ENCODE measurements at places on chromosomes 16 and 17.

GRCh38 chr17:9356488-9356911 is 219.1 kb downstream of the STX8 start:
- DNase-seq: no peak

DNA sequence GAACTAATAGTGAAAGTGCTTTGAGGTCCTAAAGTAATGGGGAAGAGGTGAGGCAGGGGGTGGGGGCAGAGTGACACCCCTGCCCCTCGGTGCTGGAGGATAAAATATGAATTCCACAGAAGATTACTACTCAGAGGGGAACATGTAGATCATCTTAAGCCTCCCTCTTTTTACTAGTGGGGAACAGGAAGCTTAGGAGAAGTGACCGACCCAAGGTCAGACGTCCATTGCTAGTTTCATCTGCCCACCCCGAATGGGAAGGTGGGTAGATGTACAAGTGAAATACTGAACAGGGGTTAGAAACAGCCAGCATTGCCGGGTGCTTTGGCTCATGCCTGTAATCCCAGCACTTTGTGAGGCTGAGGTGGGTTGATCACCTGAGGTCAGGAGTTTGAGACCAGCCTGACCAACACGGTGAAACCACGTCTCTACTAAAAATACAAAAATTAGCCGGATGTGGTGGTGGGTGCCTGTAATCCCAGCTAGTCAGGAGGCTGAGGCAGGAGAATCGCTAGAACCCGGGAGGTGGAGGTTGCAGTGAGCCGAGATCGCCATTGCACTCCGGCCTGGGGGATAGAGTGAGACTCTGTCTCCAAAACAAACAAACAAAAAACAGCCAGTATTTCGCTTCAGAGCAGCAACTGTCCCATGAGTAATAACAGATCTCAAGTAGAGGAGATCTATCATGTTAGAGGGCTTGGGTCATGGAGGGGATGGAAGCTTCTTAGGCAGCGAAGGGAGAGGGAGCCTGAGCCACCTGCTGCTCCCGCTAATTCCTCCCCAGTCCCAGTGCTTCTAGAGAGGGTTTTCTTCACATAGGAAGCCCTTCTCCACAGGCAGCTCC is 1.2 kb upstream of the NR1D1 start:
- no peak for DNase-seq

- no peak for DNase-seq
Observed at GRCh38 chr17:72177738-72178137, 56.9 kb downstream of the SOX9 start.

GRCh38 chr17:14334276-14334840 is 33.5 kb downstream of the HS3ST3B1 start:
- DNase-seq: no peak

DNA sequence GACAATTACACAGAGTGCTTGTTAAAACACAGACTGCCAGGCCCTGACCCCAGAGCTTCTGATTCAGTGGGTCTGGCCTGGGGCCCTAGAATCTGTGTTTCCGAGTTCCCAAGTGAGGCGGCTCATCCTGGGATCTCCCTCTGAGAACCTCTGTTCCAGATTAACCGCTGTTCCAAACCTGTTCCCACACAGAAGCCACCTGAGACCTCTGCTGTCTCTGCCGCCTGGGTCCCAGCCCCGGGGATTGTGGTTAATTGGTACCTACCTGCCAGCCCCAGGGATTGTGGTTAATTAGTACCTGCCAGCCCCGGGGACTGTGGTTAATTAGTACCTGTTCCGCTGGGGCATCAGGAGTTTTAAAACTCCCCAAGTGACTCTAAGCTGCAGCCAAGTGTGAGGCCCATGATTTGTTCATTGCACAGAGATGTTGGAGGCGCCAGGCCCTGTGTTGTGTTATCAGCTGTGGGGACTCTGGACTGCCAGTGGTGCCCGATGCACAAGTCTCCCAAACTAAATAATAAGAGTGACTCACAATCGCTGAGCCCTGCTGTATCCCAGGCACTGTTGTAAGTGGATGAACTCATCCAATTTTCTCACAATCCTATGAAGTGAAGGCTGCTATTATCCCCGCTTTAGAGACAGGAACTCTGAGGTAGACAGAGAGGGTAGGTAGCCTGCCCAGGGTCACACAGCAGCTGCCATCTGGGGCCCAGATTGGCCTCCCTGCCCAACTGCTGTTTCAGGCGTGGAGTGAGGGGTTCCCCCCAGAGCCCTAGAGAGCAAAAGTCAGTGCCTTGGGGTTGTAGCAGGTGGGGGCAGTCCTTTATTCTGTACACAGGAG is 219.7 kb downstream of the IRF8 start:
- peak; percentile 24 for DNase-seq

GRCh38 chr17:4365628-4366326 is 698 bp downstream of the UBE2G1 start:
- DNase-seq: no peak

GRCh38 chr17:64084940-64085649 is 44.8 kb downstream of the ERN1 start:
- no peak for DNase-seq

GRCh38 chr16:78220571-78220970 is 121.1 kb downstream of the WWOX start:
- DNase-seq: no peak

GRCh38 chr17:79595471-79595870 is 15.4 kb downstream of the RBFOX3 start:
- no peak for DNase-seq

DNA sequence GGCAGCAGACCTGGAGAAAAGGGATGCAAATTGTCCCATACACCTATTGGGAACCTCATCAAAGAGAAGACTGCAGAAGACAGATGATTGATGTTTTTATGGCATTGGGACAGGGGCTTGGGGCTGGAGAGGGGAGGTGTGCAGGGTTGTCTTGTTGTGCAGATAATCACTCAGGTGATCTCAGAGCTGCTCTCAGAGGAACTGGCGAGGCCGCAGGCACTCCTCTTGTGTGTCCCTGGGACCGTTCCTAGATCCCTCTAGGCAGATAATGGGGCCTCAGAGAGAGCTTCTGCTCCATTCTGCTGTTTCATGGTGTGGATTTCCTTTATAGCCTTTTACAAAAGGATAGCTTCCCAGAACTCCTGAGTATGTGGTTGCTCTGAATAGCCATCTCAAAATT is 1.6 kb downstream of the RNF213 start:
- DNase-seq: no peak

DNA sequence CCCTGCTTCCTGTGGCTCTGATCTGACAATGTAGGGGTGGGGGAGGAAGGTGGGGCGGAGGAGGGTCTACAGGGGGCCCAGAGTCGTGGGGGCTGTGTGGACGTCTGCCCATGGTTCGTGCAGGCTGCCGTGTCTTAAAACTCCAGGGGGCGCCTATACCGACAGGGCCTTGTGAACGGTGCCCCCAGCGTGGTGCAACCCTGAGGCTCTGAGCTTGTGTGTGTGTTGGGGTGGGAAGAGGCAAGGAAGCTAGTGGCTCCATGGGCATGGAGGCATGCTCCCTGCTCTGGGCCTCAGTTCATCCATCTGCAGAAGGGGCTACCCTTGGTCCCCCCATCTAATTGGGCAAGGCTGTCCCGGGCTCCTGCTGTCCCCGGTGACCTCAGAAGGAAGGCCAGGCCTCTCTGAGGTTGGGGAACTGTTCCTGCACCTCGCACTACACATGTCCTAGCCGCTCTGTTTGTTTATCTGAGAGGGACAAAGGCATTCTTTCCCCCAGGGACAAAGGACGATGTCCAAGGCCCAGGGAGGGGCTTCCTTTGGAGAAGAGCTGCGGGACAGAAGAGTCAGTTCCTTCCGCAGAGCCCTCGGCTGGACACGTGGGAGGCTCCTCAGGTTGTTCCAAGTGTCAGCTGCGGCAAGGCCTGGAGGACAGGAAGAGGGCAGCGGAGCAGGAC is 13.5 kb downstream of the CA4 start:
- no peak for DNase-seq

GRCh38 chr16:81403601-81404391 is 40.8 kb upstream of the CMIP start:
- peak; percentile 59 for DNase-seq

- DNase-seq: peak; percentile 61
Observed at GRCh38 chr16:83899272-83899897, 470 bp downstream of the MLYCD start.

GRCh38 chr17:945672-946071 is 33.9 kb downstream of the NXN start:
- DNase-seq: no peak

DNA sequence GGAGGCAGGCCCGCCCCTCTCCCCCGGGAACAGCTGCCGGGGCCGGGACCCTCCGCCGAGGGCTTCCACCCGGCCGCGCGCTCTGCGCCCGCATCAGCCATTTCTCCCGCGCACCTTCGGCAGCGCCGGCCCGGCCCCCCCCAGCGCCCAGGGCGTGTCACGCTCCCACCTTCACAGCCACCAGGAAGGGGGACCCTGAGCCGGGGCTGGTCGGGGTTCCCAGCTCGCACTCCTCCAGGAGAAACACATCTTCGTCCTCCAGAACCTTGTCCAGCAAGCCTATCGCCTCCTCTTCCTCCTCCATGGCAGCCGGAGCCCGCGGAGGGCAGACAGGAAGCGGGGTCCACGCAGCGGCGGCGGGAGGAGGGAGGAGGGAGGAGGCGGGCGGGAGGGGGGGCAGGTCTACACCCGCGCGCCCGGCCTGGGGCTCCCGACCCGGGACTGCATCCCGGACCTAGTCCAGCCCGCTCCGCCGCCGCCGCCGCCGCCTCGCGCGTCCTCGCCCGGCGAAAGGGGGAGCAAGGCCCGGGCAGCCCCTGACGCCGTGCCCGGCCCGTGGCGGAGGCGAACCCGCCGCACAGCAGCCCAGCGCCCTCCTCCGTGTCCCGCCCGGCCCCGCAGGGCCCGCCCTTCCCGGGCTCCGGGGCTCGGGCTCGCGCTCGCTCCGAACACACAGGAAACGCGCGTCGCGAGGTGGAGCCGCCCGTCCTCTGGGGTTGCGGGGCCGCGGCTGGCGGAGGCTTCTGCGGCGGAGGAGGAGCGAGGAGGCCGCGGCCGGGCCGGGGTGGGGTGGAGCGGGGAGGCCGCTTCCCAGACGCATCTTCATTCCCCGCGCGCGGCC is 70.8 kb downstream of the ABR start:
- peak; percentile 59 for DNase-seq

DNA sequence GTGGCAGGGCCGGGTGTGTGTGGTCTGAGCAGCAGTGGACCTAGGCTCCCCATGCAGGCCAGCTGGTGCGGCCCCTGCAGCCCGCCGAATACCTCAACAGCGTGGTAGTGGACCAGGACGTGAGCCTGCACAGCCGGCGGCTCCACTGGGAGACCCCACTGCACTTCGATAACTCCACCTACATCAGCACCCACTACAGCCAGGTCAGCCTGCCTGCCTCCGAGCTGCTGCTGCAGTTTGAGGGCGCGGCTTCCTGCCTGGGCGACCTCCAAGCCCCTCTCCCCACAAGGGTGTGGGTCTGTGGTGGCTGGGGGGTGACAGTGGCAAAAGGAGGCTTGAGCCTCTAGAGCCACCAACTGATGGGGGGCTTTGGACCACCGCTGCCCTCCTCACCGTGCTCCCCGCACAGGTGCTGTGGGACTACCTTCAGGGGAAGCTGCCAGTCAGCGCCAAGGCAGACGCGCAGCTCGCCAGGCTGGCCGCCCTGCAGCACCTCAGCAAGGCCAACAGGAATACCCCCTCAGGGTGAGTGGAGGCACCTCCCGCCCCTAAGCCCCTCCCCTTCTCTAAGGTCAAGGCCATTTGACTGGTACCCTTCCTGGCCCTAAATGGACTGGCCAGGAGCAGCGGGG is 8.4 kb upstream of the SMIM5 start:
- no peak for DNase-seq

DNA sequence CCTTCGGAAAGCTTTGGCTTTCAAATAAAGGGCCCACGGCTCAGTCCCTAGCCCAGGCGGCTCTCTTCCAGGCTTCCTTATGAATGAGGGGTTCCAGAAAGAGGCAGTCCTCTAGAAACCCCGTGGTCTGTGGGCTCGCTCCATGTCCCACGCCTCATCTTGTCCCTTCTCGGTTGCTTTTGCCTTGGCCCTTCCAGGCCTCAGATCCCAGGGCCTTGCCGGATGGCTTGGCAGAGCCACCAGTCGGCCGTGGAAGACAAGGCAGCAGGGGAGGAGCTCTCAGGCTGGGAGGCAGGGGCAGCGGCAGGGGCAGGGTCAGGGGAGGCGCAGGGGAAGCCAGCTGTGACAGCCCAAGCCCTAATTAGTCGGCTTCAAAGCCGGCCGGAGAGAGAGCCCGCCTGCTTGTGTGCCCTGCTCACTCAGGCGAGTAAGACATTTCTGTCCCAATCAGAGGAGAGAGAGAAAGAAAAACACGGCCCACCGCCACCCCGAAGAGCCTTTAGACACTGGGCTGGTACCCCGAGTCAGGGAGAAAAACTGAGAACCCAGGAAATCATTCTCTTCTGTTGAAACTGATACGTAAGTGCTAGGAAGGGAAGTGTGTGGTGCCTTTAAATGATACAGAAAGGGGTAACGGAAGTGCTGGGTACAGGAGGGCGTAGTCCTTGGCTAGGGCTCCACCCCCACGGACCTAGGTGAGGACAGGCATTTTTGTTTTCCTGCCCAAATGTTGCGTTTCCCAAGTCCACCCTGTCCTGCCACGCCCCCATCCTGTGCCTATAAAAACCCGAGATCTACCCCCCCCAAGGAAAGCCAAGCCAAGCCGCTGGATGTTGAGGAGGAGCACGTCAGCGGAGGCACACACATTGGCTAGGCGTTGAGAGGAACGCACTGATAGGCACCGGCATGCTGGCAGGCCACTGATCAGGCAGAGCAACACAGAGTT is 27.8 kb upstream of the MEIOC start:
- DNase-seq: peak; percentile 44

DNA sequence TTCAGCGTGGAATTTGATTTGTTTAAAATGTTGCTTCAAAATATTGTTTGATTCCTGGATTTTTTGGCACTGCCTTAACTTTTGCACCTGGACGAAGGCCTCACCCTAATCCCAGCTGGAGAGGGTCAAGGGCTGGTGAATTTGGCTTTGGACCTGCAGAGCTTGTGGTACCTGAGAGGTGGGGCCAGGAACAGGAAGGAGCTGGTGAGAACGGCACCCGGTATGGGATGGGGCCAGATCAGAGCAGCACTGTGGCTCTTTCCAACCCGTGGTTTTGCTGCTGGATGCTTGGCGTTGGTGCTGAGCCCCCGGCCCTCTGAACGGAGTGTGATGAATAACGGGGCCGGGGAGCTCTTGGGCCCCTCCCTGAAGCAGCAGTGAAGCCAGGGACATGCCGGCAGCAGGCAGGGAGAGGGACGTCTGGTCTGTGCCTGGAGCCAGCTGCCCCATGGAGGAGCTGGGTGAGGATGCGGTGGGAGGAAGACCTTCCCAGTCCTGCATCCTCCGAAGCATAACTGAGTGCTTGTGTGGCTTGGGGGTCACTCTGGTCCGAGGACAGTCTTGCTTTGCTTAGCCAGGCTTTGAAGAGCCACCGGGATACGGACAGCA is 275.4 kb downstream of the SEC14L1 start:
- DNase-seq: no peak

GRCh38 chr17:33038740-33039139 is 47.1 kb downstream of the SPACA3 start:
- DNase-seq: peak; percentile 33

Data from fibroblast of lung (primary cell).